ENCODE measurements at places on chromosomes 7 and 10.

DNA sequence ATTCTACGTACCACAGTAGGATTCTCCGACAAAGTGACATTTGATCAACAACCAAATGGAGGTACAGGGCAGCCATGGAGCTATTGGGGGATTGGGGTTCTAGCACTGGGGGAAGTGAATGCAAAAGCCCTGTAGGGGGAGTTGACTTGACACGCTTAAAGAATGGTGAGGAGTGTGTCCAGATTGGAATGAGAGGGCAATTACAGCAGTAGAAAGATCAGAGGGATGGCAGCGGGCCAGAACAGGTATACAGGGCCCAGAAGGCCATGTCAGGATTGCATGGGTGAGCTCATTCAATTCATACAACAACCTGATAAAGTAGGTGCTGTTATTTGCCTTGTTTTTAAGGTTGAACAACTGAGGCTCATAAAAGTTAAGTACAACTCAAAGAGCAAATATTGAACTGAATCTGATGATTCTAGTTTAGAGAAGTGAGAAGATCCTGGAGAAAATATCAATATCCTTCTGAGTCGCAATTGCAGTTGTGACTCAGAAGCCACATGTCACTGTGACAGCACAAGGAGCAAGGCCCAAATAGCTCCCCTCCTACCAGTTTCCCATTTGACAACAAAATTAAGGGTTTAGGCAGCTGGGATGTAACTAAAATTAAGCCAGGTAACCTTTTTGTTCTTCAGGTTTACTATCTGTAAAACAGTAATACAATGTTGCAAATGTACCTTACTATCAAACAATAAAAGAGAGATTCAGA, 28.0 kb upstream of the CTTNBP2 start:
- DNase-seq: peak; percentile 76

- DNase-seq: no peak
These were observed 41.5 kb downstream of the CYP17A1 start for GRCh38 chr10:102795453-102796406.

DNA sequence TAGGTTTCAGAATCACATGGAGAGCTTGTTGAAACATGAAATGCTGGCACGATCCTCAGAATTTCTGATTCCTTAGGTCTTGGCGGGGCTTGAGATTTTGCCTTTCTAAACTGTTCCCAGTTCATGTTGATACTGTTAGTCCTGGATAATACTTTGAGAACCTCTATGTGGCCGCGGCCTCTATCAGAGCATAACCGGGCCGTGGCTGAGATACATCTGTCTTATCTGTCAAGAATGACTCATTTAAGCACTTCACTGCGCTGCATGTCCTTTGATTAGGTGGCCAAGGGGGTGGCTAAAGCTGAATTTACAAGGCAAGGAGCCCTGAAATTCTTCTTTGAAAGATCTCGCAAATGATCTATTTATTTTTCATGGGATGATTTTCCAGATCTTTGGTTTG, 66.9 kb downstream of the GALNT17 start:
- DNase-seq: no peak

DNA sequence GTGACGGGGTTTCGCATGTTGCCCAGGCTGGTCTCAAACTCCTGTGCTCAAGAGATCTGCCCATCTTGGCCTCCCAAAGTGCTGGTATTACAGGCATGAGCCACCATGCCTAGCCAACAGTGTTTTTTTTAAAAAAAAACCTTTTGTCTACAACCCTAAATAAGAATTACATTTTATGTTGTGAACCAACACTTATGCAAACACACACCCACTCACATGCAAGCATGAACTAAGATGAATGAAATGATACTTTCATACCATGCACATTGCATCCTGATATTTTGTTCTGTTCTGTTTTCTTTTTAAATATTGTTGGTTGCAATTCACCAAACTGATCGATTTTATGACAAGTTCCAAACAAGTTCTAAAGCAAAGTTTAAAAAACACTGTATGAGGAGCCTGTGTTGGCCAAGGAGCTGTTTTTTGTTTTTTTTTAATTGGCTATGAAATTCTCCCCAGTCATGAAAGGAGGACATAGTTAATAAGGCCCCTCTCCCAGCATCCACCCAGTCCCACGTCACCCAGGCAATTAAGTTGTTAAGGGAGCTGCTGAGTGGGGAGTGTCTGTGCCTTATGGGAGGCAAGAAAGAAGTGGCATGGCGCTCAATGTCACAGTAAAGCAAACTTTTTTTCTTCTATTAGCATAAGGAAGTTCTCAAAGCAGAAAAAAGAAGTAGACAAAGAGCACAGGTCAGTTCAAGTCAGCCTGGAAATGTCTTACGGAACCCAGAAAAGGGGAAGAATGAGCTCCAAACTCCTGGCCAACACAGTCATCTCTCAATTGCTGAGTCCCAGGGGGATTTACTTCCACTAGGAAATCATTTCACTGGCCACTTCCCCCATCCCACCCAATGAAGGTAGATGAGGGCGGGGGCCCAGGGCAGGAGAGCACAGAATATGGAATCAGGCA, 50.1 kb downstream of the NOD1 start:
- DNase-seq: peak; percentile 79

DNA sequence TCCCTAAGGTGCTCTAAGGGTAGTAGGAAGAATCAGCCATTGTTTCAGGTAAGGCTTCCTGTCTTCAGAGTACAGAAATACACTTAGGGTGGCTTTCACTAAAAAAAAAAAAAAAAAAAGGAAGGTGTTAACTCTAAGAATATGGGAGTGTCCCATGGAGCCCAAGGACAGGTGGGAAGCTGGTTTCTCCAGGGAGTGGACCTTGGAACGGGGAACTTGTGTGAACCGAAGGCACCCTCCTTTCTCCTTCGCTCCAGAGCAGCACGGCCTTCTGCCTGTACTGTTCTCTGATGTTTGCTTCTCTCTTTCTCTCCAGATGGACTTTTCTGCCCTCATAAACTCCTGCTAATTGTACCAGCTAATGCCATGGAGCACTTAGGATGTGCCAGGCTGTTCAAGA, 6.2 kb downstream of the OPALIN start:
- peak; percentile 38 for DNase-seq

Measured in left colon (tissue), 2 donors.